ENCODE measurements at places on chromosomes 5 and 9.

GRCh38 chr5:78805-79149, 13.2 kb upstream of the PLEKHG4B start:
- DNase-seq = no peak

- DNase-seq = no peak
These were observed 24.6 kb downstream of the RAPGEF6 start for GRCh38 chr5:131610198-131611063.

DNA sequence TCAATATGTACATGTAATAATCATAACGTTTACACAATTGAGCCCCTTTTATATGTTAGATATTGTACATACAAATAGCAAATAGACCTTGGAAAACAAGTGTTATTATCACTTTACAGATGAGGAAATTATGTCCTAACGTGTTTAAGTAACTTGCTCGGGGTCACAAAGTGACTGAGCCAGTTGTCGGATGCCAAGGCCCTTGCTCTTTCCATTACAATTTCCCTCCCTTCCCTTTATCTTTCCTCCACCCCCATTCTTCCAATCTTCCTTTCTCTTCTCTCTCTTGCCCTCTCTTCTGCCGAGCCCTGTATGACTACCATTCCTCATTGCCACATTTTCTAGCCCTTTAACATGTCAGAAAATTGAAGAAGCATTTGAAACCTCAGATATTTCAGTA, 34.4 kb upstream of the RAD23B start:
- no peak for DNase-seq

DNA sequence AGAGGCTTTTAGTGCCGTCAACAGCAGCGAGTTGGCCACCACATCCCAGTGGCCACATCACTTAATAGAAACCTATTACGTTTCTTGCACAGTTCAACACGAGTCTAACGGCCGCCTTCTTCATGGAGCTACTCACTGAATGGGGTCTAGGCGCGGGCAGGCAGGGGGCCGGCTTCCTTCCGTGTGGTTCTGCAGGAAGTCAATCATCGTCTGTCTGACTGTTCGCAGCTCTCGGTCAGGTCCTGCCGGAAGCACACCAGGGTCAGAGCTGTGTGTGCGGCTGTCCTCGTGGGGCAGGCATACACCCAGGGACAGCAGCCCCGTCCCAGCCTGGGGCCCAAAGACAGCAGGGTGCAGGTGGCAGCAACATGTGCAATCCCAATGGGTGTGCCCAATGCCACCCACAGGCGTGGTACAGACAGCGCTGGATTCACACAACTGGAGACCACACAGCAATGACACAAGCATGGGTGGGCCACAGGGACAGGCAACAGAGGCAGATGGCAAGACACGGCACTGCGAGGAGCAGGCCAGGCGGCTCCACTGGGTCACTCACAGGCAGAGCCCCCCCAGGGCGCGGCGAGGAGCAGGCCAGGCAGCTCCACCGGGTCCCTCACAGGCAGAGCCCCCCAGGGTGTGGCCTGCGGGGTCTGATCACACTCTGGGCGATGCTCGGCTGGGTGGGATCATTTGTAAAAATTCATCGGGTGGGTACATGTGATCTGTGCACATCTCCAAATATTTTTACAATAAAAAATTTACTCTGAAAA, 19.1 kb upstream of the LHX3 start:
- no peak for DNase-seq

DNA sequence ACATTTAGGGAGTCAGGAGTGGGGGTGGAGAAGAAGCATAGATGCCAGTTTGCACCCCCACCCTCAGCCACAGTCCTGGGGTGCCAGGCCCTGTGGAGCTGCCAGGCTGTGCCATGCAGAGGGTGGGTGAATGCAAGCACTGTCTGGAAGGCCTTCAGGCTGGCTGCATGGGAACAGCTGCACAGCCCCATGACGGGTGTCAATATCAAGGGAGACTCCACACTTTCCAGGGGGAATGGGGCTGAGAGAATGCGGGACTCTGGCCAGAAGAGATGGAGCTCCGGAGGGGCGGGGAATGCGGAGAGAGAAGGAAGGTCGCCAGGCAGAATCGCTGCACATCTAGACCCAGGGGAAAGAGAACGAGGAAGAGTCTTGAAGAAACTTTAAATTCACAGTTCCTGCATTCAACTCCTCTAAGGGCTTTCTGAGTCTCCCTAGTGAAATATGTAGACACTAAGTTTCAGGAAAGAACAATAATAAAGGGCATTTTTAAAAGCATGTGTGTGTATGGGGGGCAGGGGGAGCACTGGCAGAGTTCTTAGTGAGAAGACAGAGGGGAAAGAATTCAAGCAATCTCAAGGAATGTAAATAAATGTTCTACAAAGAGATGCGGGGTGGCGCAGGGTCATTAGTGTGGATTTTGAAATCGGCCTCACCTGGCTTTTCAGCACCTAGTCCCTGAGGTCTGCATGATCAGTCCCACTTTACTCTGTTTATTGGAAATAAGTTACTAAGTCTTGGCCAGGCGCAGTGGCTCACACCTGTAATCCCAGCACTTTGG, 59.1 kb downstream of the BOD1 start:
- DNase-seq = no peak

DNA sequence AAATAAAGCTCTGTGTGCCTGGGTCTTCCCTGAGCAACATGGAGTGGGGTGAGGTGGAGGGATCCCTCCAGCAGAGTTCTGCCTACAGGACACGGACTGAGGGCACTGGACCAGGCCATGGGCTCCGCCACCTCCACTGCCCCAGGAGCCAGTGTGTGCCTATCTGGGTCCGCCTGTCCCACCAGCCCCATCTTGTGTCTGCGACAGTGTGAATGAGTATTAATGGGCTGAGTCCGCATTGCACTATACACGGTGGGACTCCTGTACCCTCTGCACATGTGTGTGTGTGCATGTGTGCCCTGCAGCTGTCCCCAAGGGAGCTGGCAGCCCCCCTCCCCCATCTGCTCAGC, 11.4 kb downstream of the FGFR4 start:
- DNase-seq = no peak

DNA sequence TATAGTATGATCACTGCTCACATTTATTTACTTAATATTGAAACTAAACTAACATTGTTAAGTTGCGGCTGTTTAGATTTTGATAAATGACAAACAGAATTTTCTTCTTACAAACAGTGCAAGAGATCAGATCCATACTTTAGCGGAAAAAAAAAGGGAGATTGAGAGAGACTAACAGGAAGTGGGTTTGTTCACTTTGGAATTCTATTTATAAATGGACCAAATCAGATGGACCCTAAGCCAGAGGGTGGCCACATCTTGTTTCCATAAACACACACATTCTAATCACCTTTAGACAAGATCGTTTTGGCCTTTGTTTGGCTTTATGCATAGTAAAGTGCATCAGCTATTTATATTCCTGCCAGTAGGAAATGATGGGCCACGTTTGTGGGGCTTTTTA, 381.4 kb upstream of the CD180 start:
- DNase-seq = no peak

GRCh38 chr9:120481846-120482245, 98.1 kb downstream of the CDK5RAP2 start:
- no peak for DNase-seq

DNA sequence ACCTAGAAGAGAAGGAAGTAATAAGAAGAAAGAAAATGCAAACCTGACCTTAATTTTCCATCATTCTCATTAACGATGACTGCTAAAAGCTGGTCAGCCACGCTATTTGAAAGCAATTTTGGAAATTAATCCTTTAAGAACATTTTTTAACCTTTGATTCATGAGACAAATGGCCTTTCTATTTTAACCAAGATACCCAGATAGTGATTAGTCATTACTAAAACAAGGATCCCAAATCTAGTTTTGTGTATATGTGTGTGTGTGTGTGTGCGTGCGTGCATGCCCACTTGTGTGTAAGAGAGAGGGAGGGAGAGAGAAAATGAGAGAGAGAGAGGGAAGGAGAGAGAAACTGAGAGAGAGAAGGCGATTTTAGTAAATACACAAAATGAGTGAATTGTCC, 329.5 kb downstream of the DEPDC1B start:
- DNase-seq = no peak

GRCh38 chr9:82295181-82295580, 306.6 kb downstream of the SPATA31D1 start:
- DNase-seq = no peak

DNA sequence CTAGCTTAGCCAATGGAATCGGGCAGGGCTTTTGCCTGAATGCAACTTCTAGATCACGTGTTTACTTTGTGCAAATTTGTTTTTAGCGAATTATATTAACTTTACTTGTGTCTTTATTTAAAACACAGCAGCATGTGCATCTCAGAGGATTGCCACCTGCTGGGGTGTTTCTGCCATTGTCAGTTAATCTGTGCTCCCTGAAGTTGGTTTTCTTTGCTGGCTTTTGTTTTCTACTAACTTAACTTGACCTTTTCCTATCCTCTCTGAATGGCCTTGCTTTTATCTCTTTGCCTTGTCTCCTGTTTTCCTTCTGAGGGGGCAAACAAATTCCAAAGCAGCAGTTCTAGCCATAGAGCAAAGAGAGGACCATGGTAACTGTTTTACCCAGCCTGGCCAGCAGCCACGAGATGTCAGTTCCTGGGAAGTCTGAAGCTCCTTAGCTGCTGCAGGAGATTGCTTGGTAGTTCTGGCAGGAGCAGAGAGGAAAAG, 67.6 kb downstream of the ARHGEF28 start:
- no peak for DNase-seq

DNA sequence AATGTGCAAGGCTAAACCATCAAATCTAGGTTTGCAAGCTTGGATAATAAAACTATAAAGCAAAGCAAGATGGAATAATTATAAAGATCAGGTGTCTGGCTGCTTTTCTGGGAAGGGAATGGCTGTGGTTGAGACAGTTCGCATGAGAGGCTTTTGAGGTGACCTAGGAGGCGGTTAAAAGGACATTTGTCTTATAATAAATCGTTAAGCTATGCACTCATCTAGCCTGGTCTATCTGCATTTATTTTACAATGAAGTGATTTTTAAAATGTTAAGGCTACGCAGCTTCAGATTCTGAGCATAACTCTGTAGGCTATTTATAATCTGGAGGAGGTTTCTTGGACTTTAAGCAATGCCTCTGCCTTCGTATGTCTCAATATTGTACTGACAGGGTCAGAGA, 29.4 kb upstream of the MAN2A1 start:
- DNase-seq = no peak

GRCh38 chr9:33265211-33265865, 489 bp downstream of the CHMP5 start:
- DNase-seq = no peak

- no peak for DNase-seq
These were observed 545.4 kb upstream of the TLE4 start for GRCh38 chr9:79026316-79026715.

DNA sequence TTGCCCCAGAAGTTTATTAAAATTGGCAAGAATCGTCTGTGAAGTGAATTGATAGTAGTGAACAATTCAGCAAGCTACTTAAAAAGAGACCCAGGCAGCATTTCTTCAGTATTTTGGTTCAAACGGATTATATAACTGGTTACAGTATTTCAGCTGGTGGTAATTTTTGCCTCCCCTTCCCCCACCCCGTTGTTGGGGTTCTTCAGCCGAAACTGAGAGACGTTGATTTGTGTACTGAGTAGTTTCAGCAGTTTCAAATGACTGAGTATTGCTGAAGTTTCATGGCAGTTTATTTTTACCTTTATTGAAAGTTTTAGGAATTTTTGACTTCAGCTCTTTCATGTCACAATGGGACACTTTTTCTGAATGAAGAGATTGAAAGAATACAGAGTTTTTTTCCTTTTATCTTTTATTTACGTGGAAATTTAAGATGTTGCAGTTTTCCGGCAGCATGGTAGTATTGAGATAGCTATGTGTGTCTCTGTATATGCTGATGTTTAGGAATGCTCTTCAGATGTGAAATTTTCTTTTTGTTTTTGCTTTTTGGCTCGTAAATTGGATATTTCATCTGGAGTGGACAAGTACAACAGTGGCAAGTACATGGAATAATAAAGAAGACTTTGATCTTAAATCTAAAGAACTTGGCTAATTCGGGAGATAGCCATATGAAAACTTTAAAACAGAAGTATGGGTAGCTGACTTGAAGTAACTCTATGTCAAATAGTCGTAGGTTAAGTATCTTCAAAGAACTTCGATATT, 1.9 kb downstream of the GPBP1 start:
- peak; percentile 71 for DNase-seq

DNA sequence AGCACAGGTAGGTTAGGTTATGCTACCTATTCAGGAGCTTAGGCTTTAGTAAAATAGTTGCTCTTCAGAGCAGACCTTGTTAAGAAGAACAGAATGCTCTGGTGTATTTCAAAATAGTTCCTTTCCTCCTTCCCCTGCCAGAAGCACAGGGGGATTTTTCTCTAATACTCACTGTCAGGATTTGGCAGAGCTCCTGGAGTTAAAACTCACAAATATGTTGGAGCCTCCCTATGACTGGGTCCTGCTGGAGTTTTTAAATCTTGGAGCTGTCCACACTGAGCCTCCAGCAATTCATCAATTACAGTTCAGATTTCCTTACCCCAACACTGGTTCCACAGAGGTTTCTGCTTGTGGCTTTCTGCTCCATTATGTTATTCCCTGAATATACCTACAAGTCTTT, 1233.8 kb upstream of the WWC1 start:
- no peak for DNase-seq

DNA sequence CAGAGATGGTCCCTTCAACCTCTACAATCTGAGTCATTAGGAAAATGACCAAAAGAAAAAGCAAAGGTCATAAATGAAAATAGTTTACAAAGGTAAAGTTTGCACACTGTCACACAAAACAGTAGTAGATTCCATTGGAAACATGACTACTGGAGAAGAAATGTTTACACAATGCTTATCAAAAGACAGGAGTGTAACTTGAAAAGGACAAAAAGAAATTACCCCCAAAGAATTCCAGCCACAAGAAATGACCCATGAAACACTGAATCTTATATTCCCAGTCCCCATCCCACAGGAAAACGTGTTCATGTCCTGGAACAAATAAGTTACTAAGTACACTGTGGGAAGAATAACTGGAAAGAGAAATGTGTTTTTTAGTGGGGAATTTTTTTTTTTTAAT, 385.1 kb downstream of the SEMA5A start:
- no peak for DNase-seq

- DNase-seq = no peak
These were observed 449.3 kb upstream of the KLF4 start for GRCh38 chr9:107938801-107939386.

DNA sequence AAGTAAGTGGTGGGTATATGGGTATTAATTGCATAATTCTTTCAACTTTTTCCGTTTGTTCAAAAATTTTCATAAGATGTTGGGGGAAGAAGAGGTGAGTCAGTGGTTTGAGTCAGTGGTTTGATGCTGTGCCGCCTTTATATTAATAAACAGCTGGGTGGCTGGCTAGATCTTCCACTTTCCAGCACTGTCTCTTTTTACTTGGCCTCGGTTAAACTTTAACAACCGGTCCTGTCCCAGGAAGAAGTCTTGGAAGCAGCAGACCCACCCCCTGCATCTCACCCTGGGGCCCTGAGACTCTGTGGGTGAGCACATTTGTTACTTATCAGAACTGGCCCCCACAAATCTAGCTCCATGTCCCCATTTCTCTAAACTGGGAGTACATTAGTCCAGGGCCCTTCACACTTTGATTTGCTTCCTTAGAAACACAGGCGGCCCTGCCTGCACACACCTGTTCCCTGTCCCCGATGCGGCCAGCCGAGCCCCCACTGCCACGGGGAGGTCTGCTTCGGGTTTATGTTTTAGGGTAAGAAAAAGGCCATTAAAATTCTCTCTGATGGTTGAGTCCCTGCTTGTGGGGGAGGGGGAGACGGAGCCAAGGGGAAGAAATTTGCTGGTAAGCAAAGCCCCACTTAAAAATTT, 90.7 kb downstream of the PTCH1 start:
- DNase-seq = peak; percentile 41

- DNase-seq = no peak
These were observed 126.1 kb downstream of the NR2F1-AS1 start for GRCh38 chr5:93454896-93455295.

All from Karpas-422 (cell line).